Peyer's patch (tissue), 4 donors: ENCODE measurements at places on chromosomes 7 and 10. TPM values are rescaled to one million over a fixed set of nuclear protein-coding genes. Genes with fewer than 3 reads are reported as not detected.

BAG3 gene
- 20.5 TPM for total RNA-seq

ST8SIA6 gene
- not detected for total RNA-seq

ADCYAP1R1 gene
- 0.83 TPM for total RNA-seq

NPSR1 gene
- not detected for total RNA-seq

PHTF2 gene
- total RNA-seq: 54.5 TPM

LRMDA gene
- total RNA-seq: 4.7 TPM

DNA sequence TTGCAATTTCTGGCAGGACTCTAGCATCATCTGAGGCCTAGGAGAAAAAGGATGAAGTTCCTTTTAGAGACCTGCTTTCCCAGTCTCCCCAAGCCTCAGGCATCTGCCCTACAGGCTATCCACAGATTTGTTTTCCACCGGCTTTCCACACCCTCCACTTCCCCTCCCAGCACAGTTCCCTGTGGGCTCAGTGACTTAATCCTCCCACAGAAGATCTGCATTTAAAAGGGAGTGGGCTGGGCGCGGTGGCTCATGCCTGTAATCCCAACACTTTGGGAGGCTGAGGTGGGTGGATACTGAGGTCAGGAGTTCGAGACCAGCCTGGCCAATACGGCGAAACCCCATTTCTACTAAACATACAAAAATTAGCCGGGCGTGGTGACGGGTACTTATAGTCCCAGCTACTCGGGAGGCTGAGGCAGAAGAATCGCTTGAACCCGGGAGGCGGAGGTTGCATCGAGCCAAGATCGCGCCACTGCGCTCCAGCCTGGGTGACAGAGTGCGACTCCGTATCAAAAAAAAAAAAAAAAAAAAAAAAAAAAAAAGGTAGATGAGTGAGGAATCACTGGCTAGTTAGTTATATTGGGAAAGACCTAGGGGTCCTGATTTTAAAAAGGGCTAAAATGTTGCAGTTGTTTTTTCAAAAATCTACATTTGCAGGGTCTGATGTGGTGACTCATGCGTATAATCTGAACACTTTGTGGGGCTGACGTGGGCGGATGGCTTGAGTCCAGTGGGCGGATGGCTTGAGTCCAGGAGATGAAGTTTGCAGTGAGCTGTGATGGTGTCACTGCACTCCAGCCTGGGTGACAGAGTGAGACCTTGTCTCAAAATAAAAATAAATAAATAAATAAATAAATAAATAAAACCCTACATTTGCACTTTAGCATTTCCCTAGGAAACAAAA is 119.5 kb downstream of the BAMBI start:
- no peak for DNase-seq

GRCh38 chr10:86707505-86707904 is 39.2 kb downstream of the LDB3 start:
- no peak for DNase-seq

GRCh38 chr7:85287106-85287825 is 100.4 kb upstream of the SEMA3D start:
- no peak for DNase-seq

GRCh38 chr10:12769323-12770044 is 232.0 kb downstream of the CCDC3 start:
- no peak for DNase-seq

DNA sequence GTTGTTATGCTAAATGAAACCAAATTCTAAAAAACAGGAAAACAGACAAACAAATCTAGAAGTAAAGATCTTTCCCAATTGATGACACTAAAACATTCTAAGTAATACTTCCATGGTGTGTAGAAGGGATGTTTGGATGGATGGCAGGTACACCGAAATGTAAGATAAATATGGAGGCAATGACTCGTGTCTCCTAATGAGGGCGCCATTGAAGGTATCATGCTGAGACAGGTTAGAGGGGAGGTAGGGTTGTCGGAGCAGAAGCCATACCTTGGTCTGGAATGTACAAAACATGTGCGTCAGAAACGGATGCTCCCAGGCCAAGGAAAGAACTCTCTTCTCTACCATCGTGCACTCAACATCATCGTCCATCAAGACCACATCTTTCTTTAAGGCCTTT is 101.4 kb downstream of the PRKCQ start:
- DNase-seq: no peak

DNA sequence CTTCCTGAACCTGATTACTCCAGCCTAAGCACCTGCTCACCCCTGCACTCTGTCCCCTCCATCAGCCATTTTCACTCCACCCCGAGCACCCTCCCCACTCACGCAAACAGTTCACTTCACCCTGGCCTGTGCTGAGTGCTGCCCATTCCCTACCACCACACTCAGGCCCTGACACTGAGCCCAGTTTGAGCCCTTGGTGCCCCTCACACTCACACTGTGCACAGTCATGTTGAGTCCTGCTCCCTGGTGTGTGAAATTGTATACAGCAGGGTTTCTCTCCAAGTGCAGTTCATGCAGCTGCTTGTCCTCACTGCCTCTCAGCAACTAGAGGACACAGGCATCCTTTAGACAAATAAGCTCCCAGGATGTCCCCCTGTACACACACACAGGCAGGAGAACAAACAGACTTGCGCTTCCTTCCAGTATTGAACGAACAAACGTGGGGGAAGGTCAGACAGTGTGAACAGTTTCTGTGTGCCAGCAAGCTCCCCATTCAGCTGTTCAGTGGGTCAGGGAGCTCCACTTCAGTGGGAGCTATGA is 6.8 kb downstream of the MYO1G start:
- DNase-seq: peak; percentile 30

DNA sequence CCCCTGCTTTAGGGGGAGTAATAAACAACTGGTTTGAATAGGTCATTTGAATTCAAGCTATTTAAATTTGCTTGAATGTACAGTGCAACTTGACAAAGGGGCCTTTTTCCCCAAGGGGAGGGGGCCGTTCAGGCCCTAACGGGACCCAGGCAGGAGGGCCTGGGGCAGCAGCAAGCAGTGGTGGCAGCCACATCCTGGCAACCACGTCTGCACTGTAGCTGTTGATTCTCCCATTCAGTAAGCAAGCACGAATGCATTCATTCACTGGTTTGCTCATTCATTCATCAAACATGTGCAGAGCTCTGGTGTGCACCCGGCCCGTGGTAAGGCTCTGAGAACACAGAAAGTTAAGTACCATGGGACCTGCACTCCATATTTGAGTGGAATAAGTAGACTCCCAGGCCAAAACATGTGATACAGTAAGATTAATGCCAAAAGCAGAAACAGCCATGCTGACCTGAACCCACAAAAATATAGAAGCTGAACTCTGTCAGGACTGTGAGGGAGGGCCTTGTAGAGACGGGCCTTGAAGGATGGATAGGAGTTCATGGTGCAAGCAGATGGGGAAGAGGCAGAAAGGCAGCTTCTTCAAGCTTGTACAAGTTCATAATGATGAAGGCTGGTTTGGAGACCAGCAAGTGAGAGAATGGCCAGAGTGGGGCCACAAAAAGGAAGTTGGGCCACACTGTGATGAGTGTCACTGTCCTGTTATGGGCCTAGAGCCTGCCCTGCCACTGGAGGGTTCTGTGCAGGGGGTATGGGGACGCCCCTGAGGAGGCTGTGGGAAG is 29.3 kb upstream of the C10orf53 start:
- peak; percentile 10 for DNase-seq

- no peak for DNase-seq
These were observed 252.2 kb downstream of the NSUN6 start for GRCh38 chr10:18399158-18399557.

GRCh38 chr7:41323806-41324205 is 379.1 kb downstream of the INHBA start:
- DNase-seq: no peak

- DNase-seq: no peak
These were observed 30.4 kb downstream of the TMEM176B start for GRCh38 chr7:150769768-150770167.

- no peak for DNase-seq
These were observed 130.5 kb upstream of the CDK13 start for GRCh38 chr7:39819514-39819913.

DNA sequence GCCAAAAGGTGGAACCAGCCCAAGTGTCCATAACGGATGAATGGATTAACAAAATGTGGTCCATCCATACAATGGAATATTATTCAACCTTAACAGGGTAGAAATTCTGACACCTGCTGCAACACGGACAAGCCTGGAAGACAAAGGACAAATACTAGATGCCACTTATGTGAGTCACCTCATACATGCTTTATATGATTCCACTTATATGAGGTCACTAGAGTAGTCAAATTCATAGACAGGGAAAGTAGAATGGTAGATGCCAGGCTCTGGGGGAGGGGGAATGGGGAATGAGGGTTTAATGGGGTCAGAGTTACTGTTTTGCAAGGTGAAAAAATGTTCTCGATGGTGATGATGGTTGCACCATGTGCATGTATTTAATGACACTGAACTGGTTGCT is 34.0 kb upstream of the CYTH3 start:
- no peak for DNase-seq

DNA sequence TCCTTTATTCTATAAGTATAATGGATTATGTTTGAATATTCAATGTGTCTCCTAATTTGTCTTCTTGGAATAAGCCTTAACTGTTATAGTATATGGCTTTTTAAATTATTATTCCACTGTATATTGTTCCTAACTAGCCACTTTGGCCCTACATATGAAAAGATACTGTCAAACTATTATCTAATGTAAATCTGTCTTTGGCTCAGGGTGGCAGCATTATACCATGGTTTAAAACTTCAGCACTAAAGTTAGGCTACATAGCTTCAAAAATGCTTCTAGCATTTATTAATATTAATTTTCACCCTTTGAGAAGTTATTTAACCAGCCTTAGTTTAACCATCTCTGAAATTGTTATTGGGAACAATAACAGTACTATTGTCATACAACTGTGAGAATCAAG is 543.1 kb upstream of the MBL2 start:
- no peak for DNase-seq
